B cell (primary cell): ENCODE measurements at places on chromosomes 4 and X.

GRCh38 chr4:123603165-123603564 lies 206.6 kb downstream of the SPRY1 start:
- DNase-seq: no peak

- DNase-seq: no peak
Measured at GRCh38 chr4:156976147-156976546, 4.5 kb upstream of the PDGFC start.

DNA sequence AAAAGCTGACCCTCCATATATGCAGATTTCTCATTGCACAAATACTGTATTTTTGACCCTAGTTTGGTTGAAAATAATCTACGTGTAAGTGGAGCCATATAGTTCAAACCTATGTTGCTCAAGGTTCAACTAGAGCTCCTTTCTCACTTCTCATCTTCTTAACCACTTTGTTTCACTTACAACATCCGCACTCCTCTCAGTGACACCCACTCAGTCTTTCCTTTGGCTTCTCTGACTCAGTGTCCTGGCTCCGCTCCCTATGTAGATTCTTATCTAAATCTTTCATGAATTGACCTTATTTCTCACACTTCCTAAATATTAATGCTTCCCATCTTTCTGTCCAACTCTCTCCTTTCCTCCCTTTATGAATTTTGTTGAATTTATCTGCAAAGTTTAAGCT lies 32.9 kb upstream of the DKK2 start:
- no peak for DNase-seq

- no peak for DNase-seq
Measured at GRCh38 chr4:21415728-21416127, 532.8 kb downstream of the KCNIP4 start.

DNA sequence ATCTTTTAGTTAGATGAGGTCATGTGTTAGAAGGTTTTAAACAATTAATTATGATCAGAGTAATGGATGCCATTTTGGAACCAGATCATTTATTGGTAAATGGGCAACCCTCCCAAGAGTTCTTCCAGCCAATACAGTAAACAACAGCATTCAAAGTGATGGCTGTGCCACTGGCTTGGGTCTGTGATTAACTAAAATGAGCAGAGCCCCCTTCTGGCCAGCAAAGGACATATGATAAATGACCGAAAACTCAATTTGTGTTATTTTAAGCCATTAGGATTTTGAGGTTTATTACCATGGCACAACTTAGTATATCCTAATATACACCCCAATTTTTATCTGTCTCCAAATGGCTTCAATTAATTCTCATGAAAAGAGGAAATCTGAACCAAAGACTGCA lies 90.8 kb upstream of the NPFFR2 start:
- DNase-seq: no peak

DNA sequence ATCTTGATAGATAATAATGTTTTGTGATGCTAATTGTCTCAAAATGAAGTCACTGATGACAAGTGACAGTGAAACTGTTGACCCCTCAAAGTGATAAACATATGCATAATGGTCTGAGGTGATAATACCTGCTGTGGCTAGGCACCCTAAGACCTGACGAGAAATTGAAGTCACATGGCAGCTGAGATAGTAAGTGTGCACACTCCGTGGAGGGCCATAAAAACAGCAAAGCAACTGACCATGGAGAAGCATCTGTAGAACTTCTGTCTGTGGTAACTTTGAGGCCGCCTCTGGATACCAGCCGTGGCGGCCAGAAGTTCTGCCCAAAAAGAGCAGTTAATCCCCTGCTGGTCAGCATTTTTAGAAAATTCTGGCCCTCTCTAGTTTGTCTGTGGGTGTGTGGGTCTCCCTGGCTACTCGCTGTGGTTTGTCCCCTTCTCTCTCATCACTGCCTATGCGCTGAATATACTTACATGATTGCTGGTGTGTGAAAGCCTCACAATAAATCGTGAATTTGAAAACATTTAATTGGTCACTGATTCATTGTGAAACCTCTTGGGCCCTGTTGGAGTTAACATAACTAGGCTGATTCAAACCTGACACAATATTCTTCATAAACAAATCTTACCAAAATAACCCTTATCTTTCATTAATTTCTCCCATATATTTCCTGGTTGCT lies 50.6 kb downstream of the CCDC149 start:
- no peak for DNase-seq

- DNase-seq: no peak
Measured at GRCh38 chr4:47617607-47618006, 132.5 kb downstream of the ATP10D start.

DNA sequence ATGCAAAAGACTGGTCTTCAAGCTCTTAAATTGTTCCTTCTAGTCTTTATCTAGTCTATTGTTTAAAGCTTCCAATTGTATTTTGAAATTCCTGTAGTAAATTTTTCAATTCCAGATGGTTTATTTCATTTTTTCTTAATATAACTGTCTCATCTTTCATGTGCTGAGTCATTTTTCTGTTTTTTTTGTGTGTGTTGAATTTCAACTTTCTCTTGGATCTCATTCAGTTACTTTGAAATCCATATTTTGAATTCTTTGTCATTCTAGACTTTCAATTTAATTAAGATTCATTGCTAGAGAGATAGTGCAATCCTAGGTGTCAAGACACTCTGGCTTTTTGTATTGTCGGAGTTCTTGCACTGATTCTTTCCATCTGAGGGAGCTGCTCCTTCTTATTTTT lies 128.0 kb upstream of the PRKG2 start:
- no peak for DNase-seq

- DNase-seq: no peak
Measured at GRCh38 chr4:165203541-165204461, 3.6 kb upstream of the KLHL2 start.

- no peak for DNase-seq
Measured at GRCh38 chrX:19785647-19786046, 101.8 kb downstream of the SH3KBP1 start.

- no peak for DNase-seq
Measured at GRCh38 chr4:991451-992296, 1.5 kb downstream of the SLC26A1 start.

GRCh38 chr4:63458010-63458409 lies 951.2 kb downstream of the TECRL start:
- no peak for DNase-seq

GRCh38 chrX:44105228-44105913 lies 132.2 kb upstream of the NDP start:
- no peak for DNase-seq

- no peak for DNase-seq
Measured at GRCh38 chr4:154560419-154560801, 2.4 kb upstream of the FGB start.

GRCh38 chr4:112735474-112735951 lies 98.6 kb downstream of the LARP7 start:
- peak; percentile 68 for DNase-seq

DNA sequence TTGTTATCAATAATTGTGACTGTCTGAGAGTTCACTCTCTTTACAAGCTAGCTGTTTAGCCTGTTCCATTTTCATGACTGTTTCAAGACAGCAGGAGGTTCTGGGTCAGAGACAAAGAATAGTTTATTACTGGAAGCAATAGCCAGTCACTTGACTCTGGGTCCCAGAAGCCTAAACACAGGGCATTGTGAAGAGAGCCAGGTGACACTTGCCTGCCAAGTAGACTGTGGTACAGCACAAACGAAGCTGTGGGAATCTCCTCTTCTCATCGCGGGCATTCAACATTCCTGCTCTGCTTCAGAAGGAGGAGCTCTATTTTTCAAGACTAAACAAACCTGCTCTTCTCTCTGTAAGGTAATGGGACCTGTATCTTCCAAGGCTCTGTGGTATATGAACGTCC lies 485.1 kb downstream of the TRIML1 start:
- DNase-seq: no peak

- DNase-seq: no peak
Measured at GRCh38 chrX:119130911-119131310, 3.3 kb upstream of the KIAA1210 start.

- no peak for DNase-seq
Measured at GRCh38 chrX:32137525-32137924, 1065.7 kb upstream of the FTHL17 start.

DNA sequence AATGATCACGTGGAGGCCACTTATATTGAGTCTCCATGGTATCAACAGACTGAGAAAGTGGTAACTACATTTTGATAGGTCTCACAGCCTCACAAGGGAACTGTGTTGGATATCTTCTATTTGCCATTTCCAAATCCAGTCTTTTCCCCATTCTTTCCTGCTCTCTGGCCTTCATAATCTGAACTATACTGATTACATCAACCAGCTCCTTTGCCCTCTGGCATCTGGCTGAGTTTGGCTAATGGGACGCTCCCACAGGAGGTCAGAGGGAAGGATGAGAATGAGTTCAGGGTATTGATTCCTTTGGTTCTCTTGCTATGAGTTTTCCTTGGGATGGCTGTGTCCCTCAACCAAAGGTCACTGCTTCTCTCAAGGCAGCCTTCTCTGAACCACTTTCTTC lies 152.6 kb downstream of the RTL9 start:
- no peak for DNase-seq
